ENCODE measurements at places on chromosomes 1 and 21.

- DNase-seq, result no peak
Measured at GRCh38 chr1:3712573-3713535, 39.4 kb upstream of the CCDC27 start.

DNA sequence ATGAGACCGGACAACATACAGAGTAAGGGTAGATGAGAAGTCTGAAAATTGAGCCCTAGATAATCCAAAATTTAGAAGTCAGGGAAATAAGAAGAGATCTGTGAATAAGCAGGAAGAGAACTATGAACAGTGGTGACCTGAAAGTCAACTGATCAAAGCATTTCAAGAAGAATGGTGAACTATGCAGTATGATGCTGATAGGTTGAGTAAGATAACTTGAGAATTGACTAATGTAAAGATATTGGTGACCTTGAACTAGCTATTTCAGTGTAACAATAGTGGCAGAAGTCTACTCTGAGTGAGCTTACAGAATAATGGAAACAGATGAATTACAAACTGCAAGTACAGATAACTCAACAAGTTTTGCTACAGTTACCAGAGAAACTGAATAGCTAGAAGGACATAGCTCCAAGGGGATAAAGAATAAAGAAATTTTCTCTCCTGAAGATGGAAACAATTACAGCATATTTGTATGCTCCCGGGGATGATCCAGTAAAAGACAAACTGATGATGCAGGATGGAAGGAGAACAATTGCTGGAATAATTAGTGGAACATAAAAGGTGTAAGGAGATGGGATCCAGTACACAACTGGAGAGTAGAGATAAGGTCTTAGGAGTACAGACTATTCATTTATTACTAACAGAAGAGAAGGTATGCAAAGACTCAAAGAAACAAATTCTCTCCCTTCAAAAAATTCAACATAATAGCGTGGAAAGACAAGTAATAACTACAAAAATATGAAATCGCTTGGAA is 10.9 kb downstream of the NRDC start:
- no peak for DNase-seq

DNA sequence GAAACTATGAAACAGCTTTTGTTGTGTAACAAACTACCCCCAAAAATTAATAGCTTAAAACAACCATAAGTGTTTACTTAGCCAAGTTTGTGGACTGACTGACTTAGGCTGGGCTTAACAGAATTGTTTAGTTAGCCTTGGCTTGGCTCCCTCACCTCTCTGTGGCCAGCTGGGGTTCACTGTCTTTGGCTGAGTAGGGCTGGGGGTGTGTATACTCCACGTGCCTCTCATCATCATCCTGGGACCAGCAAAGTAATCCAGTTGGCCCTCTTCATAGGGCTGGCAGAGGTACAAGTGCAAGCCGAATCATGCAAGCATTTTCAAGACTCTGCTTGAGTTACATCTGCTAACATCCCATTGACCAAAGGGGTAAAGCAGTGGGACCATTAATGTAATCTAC is 252.3 kb downstream of the BRINP2 start:
- no peak for DNase-seq

GRCh38 chr1:5465281-5465711 is 526.9 kb downstream of the NPHP4 start:
- DNase-seq, result no peak

DNA sequence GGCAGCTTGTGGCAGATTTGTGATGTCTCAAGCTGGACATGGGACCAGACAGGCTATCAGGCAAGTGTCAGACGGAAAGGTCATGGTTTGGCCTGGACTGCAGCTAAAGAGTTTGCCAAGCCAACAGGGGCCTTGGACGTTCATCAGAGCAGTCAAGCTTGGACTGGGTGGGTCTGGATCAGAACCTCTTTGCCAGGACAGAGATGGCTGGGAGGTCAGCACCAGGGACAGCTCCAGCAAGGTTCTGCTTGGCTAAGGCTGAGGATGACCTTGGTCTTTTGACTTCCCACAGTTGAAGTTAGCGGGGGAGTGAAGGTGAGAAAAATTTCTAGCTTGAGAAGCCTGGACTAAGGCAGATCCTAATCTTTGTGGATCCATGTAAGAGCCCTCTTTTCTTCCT is 68.1 kb downstream of the GRIK3 start:
- DNase-seq, result peak; percentile 23

DNA sequence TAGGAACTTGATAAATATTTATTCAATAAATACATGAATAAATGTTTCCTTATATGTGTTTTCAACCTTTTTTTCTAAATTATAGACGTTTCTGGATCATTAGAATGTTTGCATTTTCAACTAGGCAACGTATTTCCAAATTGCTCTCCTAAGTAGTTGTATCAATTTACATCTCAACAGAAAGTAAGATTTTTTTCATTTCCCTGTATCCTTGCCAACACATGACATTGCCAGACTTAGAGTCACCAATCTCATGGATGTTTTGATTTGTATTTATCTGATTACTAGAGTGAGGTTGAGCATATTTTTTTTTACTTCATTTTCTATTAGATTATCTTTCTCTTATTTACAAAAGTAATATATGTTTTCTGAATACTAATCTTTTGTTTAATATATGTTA is 22.2 kb upstream of the SMG7 start:
- peak; percentile 46 for DNase-seq

DNA sequence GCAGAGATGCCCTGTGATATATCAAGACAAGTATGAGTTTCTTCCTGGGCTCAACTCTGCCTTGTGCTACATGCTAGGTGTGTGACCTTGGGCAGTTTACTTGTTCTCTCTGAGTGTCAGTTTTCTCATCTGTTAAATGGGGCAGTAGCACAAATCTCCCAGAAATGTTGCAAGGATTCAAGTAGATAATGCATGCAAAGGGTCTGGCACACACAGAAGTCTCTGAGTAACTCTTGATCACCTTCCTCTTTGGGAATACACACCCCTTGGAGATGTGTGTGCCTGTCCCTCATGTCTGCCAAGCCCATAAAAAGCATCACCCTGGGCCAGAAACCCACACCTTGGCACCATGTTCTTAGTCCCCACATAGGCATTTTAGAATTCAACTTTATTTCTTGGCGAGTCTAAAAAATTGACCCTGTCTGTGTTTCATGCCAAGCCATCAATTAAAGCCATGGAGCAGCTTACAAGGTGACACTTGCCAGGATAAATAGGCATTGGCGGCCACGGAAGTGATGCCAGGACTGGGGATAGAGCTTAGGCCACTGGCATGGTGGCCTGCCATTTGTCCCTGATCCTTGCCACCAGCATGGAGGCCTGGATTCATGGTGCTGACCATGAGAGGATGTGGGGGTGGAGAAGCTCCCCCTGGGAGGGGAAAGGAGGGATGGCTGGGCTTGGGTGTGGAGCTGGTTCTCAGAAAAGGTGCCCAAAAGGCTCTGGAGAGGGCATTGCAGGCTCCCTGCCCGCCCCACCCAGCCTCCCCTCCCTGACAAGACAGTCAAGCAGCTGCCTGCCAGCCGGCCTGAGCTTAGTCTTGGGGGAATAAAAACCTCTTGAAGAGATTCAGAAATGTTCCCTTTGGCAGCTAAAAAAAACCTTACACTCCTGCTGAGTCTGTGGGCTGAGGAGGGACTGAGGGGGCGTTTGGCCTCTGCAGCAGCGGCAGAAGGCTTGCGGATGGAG is 118.0 kb upstream of the IPO9 start:
- no peak for DNase-seq

DNA sequence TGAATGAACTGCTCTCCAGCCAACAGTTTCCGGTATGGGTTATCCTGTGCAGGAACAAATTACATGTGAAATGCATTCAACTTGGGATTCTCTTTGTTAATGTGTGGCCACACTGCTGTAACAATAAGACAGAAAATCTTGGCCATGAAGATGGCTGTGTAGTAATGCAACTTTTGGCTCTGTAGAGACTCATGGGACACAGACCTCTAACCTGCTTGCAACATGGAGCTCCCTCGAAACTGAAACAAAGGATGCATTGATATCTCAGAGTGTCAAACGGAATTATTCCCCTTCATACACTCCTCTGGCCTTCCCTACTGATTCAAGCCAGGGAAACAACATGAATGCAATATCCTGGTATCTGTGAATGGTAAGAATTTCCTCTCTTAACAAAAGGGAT is 559.3 kb upstream of the ZRANB2 start:
- no peak for DNase-seq

- no peak for DNase-seq
Measured at GRCh38 chr1:198878566-198878965, 239.7 kb downstream of the PTPRC start.

DNA sequence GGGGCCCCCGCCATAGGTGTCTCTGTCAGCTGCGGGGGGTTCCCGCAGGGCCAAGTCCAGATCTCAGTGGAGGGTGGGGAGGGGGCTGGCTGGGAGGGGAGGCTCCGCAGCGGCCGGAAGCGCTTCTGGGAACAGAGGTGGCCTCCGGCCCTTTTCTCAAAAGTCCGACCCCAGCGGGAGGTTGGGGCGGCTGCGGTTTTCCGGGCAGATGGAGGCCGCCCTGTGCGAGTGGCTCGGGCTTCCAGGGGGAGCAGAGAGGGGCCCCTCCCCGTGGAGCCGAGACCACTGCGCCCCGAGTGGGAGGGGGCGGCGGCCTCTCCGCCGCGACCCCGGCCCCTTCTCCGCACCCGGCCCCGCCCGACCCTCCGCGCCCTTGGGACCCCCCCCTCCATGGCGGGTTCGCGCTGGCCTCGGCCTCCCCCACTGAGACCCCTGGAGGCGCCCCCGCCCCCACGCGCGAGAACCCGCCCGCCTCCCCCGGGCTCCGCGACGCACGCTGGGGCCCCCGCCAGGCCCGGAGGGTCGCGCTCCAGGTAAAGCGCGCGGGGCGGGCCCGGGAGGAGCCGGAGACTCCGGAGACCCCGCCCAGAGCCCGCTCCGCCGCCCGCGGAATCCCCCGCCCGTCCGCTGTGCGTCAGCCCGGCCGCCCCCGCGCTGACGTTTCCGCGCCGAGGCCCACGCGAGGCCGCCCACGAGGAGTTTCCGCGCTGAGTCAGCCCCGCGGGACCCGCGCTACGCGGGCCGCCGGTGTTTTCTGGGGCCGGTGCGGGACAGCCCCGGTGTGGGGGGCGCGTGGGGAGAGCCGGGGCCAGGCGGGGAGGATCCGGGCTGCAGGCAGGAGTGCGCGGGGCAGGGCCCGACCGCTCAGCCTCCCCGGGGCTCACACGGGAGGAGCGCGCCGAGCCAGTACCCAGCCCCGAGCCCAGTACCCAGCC is 5.2 kb downstream of the TNFRSF18 start:
- peak; percentile 48 for DNase-seq

DNA sequence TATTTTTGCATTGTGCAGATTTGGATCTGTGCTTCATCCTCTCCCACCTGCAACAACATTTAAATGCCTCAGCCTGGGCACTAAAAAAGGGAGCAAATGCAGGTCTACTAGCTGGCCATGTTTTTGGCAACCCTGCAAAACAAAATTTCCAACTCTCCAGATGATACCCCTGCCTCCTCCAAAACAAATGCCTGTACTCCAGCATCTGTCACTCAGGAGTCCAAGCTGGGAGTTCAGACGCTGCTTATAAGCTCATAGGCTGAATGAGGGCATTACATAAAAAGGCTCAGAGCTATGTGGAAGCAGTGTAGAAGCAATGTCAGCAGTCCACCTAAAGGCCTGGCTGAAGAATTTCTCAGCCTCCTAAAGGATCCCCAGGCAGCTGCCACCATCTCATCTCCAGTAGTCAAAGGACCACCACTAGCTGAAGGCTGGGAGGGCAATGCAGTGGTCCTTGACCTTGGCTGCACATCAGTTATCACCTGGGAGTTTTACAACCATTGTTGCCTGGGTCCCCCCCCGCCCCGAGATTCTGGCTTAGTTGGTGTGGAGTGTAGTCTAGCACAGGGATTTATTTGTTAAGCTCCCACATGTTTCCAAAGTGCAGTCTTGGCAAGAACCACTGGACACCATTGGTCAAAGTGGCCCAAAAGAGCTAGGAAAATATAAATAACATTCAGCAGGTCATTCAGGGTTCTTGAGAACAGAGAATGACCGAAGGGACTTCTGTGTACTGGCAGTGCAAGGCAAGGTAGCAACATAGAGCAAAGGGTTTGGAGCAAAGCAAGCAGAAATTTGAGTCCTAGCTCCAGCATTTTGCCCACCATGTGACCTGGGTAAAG is 57.2 kb downstream of the ITPKB start:
- DNase-seq, result no peak

- no peak for DNase-seq
Measured at GRCh38 chr1:13864760-13865159, 164.8 kb downstream of the PRDM2 start.

GRCh38 chr1:43239484-43239883 is 30.3 kb upstream of the TMEM125 start:
- no peak for DNase-seq

- DNase-seq, result no peak
Measured at GRCh38 chr1:40840526-40841323, 21.4 kb downstream of the CITED4 start.

GRCh38 chr1:228341450-228341813 is 65.2 kb downstream of the TRIM11 start:
- no peak for DNase-seq

DNA sequence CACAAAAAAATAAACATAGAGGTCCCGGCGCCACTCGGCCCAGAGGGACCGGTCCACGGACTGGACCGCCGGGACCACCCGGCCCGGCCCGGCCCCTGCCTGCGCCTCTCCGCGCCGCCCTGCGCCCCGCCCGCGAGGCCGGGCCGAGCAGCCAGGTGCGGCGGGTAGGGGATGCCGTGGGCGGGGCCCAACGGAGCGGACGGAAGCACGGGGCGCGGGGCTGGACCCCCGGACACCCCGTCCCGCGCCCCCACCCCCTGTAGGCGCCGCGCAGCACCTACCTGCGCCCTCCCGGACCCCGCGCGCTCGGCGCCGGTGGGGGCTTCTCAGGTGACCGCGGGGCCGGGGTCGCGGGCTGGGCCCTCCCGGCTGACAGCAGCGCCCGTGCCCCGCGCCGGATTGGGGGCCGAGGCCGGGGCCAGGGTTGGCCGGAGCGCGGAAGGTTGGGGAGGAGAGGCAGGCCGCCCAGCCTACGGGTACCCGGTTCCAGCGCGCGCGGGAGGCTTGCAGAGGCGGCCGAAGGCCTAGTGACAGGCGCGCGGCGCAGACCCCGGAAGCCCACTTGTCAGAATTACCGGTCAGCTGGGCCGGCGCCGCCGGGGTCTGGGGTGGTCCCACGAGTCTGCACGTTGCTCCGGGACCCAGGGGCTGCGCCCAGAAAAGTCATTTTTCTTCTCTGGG is 351.9 kb upstream of the CAMK1G start:
- DNase-seq, result no peak

DNA sequence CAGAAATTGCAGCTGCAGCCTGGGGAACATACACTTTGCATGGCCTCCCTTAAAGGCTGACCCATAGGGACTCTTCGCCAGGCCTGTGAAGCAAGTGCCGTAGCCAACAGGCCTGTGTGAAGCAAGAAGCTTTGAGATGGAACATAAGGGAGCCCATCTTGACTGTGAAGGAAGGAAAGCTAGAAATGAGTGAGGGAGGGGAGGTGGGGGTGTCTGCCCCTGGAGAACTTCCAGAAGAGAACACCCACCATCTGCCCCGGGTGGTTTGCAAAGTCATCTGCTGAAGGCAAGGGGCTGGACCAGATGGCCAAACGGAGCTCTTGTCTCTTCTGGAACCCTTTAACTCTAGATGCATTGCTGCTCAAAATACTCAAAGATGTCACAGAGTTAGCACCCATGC is 103.3 kb upstream of the GRIK3 start:
- no peak for DNase-seq

GRCh38 chr1:68746378-68746777 is 249.5 kb upstream of the DEPDC1 start:
- no peak for DNase-seq

- DNase-seq, result no peak
Measured at GRCh38 chr1:27650171-27650538, 15.2 kb upstream of the FGR start.

Measured in PC-3 (cell line).